AG04449 (cell line): ENCODE measurements at places on chromosomes 3 and 15.

DNA sequence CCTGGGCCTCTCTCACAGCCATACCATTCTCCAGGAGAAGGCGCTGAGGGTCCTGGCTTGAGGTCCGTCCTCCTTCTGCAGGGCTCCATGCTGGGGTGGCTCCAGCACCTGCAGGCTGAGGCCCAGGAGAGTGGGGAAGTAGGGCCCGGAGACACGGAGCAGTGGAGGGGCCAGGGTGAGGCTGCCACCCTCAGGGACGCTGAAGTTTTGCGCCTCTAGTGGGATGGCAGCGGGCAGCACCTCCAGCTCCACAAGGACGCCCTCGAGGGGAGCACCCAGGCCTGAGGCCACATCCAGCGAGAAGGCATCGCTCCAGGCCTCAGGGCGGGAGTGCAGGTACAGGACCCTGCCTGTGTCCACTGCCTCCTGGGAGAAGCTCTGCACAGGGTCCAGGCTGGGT, 27.5 kb downstream of the CSPG4 start:
- DNase-seq, result no peak

DNA sequence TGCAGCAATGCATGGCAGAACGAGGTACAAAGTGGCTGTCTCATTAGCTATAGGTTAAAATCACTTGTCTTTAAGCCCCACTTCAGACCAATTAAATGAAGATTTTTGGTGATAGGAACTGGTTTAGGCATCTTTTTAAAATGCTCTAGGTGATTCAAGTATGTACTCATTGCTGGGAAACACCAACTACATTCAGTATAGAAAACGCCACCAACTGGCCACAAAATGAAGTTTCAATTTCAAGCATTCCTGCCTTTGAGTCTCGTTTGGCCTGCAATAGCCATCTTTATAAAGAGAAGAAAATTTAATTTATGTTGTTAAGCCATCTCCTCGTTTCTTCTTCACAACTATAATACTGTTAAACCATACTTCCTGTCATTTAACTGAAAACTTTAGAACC, 587.9 kb downstream of the GBE1 start:
- no peak for DNase-seq

GRCh38 chr15:40082195-40082883, 26.3 kb downstream of the BMF start:
- DNase-seq, result no peak

GRCh38 chr3:64255741-64256340, 30.6 kb upstream of the PRICKLE2 start:
- no peak for DNase-seq
